Cardiac muscle cell (in vitro differentiated cells and primary cell): ENCODE measurements at places on chromosomes 3 and 15. TPM values are rescaled to one million over a fixed set of nuclear protein-coding genes. Genes with fewer than 3 reads are reported as not detected.

GRCh38 chr3:154142608-154143007, 21.4 kb downstream of the ARHGEF26 start:
- DNase-seq: no peak

Gene SYNM
- 2.3 and 5.4 TPM in 2 replicates for polyA plus RNA-seq

Gene NSUN3
- 9.1 and 10.1 TPM in 2 replicates for polyA plus RNA-seq

Gene ZDHHC23
- 2.9 and 7.9 TPM in 2 replicates for polyA plus RNA-seq

Gene TRH
- 113 and 149 TPM in 2 replicates for polyA plus RNA-seq

Gene CLRN1
- not detected in 2 replicates for polyA plus RNA-seq
